ENCODE measurements at places on chromosomes 4 and X.
A peak's percentile ranks its signal among the peaks of the same experiment; 100 is the strongest.

DNA sequence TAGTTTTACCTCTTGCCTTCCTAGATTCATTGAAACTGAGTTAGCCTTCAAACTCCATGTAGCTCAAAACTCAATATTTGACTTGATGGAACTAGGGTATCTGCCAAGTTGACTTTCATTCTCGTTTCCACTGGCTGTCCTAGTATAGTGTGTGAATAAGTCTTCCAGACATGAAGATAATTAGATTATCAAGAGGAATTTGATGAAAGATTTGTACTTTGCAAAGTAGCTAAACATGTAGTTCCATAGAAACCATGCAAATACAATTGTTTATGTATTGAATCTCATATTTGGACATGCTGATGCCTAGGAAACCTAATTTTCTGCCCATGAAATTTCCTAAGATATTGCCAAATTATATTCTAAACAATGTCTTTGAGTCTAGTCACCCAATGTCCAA, 297.5 kb downstream of the ARHGAP24 start:
- DNase-seq: no peak

DNA sequence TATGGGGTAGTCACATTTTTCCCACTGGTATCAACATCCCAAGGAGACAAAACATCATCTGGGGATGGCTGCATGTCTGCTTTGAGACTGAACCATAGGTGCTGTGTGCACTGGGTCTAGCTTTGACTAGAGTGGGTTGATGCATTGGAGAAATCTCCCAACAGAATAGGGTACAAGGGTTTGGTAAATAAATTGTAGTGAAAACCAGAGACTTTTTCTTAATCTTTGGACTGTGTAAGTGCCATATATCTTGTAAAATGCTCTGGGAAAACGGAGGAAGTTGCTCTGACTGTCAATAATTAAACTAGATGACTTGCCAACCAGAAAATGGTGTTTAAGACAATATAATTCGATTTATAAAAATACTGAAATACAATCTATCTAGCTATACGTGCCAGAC, 1064.0 kb upstream of the SLIT2 start:
- DNase-seq: no peak

- DNase-seq: no peak
Observed at GRCh38 chrX:94053575-94053974, 379.6 kb downstream of the FAM133A start.

GRCh38 chr4:154456889-154457288, 34.7 kb downstream of the DCHS2 start:
- DNase-seq: no peak

DNA sequence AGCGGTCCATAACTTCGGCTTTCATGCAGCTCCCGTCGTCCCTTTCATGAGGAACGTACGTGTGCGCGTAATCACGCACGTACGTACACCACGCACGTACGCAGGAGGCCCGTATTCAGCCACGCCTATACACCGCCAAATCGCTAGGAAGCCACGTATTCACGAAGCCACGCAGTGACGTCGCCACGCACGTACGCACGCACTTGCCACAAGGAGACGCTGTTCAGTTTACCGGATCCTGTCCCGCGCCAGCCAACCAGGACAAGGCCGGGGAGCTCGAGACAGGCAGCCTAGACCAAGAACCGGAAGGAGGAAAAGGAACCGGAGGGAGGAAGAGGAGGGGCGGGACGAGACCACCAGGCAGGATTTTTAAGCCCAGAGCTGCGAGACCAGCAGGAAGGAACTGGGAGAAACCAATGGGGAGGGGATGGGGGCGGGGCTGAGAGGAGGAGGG, at the start of gene EOLA2:
TSS of gene EOLA2 (minus strand) at position 65 of the 454 bp plus-strand sequence. CDS start 4,617 bp downstream, outside the sequence.
- peak; percentile 93 for DNase-seq

DNA sequence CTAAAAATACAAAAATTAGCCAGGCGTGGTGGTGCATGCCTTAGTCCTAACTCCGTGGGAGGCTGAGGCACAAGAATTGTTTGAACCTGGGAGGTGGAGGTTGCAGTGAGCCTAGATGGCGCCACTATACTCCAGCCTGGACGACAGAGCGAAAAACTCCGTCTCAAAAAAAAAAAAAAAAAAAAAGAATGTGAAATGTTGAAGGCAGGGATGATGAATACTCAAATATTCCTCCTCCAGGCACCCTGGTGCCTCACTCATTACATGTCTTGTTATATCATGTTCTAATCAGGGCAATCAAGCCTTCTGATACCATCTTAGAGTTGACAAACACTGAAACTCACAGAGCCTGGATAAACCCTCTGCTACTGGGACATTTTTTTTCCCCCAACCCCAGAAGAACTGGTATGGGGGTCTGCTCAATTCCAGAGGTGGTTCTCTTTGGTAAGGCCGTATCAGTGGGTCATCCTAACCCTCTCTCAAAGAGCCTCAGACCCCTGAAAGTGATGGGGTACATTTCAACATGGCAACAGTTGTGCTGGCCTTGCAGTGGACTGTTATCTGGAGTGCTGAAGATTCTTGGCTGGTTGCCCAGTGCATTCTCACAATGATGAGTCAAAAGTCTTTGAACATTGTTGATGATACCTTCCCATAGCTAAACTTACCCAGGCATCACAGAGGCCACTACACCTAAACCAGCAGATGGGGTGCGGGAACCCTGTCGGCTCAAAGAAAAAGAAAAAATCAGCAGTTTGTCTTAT, 2.4 kb upstream of the SH3KBP1 start:
- no peak for DNase-seq

DNA sequence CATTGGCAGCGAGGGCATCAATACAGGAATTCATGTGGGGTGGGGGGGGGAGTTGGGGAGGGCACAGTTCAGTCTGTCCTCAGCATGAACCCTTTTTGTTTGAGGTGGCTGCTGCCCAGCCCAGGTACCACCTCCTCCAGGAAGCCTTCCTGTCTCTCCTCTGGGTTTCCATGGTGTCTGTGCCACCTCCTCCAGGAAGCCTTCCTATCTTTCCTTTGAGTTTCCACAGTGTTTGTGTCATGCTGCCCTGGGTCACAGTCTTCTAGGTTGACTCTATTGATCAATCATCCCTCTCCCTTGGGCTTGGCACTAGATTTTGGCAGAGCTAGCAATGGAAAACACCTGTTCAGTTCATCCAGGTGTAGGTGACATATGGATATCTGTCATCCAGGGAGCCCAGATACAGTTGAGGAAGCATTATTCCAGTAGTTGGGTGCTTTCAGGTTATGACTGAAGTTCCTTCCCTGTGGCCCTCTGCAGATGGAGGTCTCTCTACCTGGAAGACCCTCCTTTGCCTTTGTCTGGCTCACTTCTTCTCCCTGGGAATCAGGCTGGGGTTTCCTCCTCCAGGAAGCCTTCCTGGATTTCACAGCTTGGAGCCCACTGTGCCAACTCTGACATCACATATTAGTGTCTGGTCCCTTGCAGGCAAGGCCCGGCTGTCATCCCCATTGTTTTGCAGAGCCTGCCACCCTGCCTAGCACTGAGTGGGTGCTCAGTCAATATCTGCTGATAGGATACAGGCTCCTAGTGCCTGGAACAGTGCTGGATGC, 96.6 kb downstream of the SORCS2 start:
- no peak for DNase-seq

- DNase-seq: no peak
Observed at GRCh38 chr4:22911285-22911684, 218.5 kb downstream of the GBA3 start.

GRCh38 chr4:155434366-155434765, 57.6 kb upstream of the MAP9 start:
- no peak for DNase-seq

Data from midbrain (tissue), 1 donor.